Activated T-helper 1 cell treated with anti-CD3 and anti-CD28 coated beads, Interleukin-12 subunit alpha, Interleukin-12 subunit beta, Interleukin-2, Interleukin-4 antibody, amounts not matched to agents 30 ng/mL and 10 ng/mL and 1 ng/mL, durations not matched to agents 14 hours and 24 hours and 36 hours (primary cell): ENCODE measurements at places on chromosomes 5 and 9.

DNA sequence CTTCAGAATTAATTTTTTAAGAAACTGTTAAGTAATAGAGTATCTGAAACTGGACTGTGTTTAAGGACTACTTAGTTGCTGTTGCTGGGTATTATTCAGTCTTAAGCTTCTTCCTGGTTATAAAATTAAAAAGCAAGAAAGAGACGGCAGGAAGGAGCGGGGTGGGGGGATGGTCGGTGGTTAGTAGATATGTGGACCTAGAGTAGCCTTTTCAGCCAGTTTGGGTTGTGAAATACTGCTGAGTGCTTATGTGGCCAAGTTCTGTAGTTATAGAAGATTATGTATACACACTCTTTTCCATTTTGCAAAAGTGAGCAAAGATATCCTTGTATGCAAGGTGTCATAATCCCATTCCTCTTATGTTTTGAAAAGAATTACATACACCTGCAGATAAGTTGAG lies 28.5 kb downstream of the TRIO start:
- DNase-seq, result no peak

GRCh38 chr5:96975656-96976055 lies 39.8 kb downstream of the LNPEP start:
- DNase-seq, result no peak

DNA sequence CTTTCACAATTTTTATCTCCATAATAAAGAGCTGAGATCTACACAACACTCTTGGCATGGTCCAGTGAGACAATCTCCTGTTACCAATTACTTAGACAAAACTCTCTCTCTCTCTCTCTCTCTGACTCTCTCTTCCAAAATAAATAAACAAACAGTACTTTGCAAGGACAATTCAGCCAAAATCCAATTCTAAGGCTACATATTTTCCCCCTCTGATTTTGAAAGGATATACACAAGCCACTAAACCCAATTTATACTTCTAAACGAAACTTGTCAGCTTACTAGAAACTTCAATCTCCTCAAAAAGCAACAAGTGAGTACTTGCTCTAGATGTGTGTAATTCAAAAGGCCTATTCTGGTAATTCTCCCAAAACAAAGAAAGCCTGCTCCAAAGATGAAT lies 26.3 kb upstream of the TNPO1 start:
- no peak for DNase-seq

DNA sequence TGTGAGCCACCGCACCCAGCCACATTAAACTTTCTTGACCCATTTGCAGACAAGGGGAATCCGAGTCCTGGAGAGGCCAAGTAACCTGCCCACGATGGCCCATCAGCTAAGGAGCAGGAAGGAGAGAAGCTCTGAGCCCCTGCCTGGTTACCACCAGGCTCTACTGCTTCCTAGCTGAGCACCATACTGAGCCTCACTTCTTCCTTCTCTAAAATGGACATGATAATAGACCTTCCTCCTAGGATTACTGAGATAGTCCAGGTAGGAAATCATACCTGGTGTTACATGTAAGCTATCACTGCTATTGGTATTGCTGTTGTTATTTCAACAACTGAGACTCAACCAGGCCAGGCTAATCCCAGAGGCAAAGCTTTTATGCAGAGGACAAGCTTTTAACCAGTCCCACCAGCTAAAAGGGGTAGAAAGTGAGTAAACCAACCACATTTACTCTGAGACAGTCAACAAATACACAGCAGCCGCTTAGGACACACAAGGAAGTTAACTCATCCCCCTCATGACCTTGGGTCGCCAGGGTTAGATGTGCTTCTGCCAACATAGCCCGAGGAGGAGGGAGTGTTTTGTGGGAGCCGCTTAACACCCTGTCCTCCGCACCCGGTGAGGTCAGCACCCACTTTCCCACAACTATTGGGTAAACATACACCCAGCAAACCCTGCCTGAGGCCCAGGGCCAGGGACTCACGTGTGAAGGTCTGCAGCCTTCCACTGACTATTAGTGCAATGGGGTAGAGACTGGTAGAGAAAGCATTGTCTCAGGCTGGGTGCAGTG lies 20.6 kb upstream of the PTGES start:
- DNase-seq, result no peak

DNA sequence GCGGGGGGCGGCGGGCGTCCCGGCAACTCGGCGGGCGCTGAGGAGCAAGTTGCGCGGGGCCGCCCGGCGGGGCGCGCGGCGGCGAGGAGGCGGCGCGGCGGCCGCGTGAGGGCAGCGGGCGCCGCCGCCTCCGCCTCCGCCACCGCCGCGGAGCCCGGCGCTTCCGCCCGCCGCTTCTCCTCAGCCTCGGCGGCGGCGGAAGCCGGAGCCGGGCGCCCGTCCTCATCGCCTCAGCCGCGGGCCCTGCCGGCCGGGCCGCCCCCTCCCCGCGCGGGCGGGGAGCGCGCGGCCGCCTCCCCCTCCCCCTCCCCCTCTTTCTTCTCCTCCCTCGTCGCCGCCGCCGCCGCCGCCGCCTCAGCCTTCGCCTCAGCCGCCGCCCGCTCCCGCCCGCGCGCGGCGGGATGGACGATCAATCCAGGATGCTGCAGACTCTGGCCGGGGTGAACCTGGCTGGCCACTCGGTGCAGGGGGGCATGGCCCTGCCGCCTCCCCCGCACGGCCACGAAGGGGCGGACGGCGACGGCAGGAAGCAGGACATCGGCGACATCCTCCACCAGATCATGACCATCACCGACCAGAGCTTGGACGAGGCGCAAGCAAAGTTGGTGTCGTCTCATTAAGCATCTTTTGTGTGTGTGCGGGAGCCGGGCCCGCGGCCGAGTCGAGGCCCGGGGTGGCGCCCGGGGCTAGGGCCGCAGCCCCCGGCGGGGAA lies at the start of gene PBX3:
Gene PBX3 (plus strand): TSS at position 321 of the 712 bp plus-strand sequence.
- peak; percentile 28 for DNase-seq

DNA sequence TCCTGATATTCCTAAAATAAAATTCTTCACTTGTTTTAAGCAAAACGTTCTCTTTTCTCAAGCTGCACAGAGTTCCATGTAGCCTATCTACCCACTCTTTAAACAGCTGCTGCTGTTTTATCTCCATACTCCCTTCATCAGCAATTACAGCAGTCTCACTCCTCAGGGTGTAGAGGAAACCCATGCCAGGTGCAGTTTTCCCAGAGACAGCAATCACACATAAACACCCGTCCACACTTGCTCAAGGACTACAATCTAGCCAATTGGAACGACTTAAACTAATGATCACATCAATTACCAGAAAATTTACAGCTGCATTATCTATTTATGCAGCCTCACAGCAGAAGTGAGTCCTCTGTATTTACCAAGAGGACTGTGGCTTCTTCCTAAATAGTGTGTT lies 141.7 kb downstream of the HTR1A start:
- DNase-seq, result no peak

- DNase-seq, result no peak
These were observed 232.8 kb upstream of the PTGER4 start for GRCh38 chr5:40446910-40447309.

DNA sequence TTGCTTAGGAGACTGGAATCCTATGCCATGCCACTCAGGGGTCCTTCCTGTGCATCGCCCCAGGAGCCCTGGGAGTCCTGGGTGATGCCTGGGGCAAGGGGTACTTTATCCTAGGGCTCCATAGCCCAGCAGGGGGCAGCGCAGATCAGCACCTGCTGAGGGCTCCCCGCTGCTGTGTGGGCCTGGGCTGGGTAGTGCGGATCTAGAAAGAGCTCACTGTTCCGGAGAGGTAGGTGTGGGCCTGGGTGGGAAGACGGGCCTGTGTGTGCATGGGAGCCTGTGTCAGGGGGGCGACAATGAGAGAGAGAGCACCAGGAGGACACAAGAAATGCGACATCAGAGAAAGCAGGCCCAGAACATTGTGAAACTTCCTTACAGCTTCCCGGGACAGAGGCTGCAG lies 11.4 kb upstream of the DAB2IP start:
- no peak for DNase-seq

- DNase-seq, result peak; percentile 4
These were observed 104.9 kb downstream of the CFAP90 start for GRCh38 chr5:7745882-7746610.

- DNase-seq, result no peak
These were observed 328.3 kb downstream of the TMEM167A start for GRCh38 chr5:82748688-82749460.
